NCI-H2081 (cell line): ENCODE measurements at places on chromosomes 5 and 9.
A peak's percentile ranks its signal among the peaks of the same experiment; 100 is the strongest.

DNA sequence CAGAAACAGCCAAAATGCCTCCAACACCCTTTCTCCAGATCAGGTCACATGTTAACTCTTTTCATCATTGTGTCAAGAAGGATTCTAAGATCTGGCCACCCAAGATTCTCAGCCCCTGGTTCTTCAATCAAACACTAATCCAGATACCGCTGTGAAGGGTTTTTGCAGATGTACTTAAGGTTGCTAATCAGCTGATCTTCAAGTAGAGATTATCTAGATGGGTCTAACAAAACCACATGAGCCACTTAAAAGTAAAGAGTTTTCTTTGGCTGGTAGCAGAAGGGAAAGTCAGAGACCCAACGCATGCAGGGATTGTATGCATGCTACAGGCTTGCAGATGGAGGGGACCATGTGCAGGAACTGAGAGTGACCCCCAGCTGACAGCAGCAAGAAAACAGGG is 267.9 kb downstream of the CDK5RAP2 start:
- no peak for DNase-seq

DNA sequence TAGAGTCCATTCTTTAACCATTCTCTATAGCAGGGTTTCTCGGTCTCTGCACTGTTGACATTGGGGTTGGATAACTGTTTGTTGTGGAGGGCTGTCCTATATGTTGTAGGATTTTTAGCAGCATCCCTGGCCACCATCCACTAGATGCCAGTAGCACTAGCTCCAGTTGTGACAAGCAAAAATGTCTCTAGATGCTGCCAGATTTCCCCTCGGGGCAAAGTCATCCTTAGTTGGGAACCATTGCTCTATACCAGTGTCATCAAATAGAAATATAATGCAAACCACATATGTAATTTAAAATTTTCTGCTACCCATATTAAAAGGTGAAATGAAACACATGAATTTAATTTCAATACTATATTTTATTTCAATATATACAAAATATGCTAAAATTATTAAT is 2.9 kb downstream of the TTC23L start:
- no peak for DNase-seq

DNA sequence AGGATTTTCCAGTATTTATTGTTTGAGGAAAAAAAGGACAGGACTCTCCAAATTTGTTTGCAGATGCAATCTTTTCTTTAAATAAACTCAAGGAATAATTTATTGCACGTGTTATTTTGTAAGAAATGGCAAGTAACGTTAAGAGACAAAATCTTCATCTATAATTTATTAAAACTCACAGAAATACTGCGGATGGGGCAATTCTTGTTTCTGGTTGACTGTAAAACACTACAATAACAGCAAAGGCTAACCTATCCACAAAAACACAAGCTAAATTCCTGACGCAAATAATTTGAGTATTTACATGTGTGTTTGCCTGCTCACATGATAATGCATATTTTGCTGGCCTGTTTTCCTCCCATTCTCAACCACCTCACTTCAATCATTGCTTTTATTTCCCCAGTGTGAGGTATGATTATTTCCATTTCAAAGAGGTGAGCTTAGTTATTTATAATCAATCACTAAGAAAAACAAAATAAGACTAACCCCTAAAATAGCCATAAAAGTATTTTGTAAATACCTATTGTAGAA is 619.4 kb downstream of the PDE4D start:
- DNase-seq: no peak

DNA sequence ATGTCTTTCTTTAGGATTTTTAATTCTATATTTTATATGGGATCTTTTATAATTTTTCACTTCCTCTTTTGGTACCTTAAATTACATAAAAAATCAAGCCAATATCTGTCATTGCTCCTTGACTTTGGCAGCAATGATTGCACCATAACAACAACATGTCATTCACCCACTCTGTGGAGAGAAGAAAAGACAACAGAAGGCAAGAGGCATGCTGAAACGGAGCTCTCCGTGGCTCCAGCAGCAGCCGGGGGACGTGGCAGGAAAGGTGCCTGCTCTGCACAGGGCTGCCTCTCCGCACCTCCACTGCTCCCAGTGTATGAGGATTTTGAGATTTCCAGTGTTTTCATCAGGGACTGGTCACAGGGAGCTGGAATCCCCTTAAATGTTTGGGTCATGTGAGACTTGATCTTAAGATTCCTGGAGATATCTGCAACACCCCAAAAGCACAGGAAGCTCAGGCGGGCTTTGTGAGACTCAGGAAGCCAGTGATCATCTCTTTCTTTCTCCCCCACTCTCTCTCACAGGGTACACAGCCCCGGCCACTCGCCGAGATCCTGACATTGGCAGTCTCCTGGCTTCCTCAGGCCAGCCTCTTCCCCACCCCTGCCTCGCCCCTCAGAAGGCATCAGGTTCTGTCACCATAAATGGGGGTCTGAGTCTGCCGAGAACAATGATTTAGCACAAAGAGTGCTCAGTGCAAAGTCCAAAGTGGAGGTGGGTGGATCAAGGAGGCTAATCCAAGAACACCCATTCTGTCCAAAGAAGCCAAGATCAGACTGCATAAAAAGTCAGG is 74.6 kb downstream of the ACTL7B start:
- DNase-seq: no peak

DNA sequence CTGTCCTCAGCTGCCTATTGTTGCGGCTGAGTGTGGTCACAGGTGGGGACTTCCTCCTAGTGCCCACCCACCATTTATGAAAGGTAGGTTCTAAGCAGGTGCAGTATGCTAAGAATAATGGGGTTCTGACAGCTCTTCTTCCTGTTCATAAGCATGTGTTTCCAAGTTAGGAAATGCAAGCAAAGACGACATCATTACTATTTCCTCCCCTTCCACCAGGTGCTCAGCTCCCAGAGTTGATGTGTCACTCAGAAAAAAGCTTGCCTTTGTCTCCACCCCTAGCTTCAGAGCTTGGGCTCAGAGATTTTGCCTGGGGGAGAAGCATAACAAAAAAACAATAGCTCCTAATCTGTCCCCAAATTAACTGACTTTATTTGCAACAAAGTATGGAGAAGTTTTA is 1076.7 kb downstream of the NR2F1-AS1 start:
- DNase-seq: no peak

- no peak for DNase-seq
These were observed 287.0 kb upstream of the DAB2 start for GRCh38 chr5:39711821-39712220.

- DNase-seq: peak; percentile 14
These were observed 6.8 kb downstream of the NNT start for GRCh38 chr5:43609752-43610151.

DNA sequence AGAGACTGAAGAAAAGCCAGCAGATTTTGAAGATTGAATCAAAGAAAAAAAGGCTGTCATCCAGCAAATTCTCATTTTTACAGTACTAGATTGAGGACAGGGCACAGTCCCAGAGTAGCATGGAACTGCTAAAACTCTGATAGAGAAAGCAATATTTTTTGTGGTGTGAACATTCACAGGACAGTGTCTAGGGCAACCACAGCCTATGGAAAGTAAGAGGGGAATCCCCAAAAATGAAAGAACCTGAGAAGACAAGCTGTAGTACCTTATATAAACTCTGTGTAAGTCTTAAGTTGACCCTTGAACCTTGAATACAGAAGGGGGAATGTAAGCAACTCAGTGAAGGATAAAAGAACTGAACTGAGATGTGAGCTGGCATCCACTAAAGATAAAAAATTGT is 540.3 kb downstream of the HINT1 start:
- DNase-seq: no peak

- no peak for DNase-seq
These were observed 106.6 kb downstream of the LRRC70 start for GRCh38 chr5:62685221-62685620.

DNA sequence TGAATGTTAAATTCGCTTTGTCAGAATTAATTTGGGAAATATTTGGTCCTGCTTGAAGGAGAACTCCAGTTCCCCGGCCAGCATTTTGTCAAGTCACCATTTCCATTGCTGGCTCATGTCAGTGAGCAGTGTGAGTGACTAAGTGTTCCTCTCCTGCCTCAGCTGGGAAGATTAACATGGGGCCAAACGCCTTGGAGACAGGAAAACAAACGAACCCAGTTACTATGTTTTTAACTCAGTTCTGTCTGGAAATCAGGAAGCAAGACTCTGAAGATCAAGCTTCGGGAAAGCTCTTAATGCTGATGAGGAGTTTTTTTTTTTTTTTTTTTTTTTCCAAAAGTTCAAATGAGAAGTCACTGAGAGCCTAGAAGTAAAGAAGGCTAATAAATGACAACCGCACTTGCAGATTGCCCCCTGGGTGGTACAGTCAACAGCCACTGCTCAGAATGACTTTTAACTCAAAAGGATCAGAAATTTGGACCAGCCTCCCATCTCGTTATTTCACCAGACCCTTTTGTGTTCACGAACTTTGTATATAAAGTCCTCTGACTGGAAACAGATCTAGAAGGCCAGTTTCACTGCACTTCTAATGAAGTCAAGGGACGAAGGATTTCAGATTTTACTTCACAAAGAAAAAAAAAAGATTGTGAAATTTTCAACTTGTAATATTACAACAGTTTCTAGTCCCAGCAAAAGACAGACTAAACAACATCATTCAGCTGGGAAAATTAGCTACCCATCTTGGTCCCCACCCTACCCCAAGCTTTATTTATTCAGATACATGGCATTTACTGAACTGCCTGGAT is 121.3 kb downstream of the LHFPL2 start:
- no peak for DNase-seq

- no peak for DNase-seq
These were observed 661 bp downstream of the PDCL start for GRCh38 chr9:122827761-122828093.

DNA sequence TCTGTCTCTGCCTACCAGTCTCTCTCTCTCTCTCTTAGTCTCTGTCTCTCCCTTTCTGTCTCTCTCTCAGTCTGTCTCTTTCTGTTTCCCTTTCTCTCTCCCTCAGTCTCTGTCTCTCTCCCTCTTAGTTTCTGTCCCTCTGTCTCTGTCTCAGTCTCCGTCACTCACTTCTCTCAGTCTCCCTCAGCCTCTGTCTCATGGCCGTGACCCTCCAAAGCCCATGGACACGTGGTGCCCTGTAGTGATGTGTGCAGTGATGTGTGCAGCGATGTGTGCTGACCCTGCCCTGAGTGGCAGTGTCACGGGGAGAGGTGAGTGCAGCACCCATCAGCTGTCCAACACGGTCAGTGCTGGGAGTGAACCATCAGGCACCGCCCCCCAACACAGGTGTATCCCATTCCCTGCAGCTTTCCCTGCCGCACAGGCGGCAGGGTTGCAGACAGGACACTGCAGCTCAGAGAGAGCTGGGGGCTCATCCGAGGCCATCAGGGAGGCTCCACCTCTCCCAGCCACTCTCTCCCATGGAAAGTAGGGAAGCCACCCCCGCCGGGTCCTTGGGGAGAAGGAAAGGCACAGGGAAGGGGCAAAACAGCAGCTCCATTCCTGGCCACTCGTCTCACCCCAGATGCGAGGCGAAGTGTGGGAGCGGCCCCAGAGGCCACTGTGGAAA is 794 bp upstream of the LRRC14B start:
- no peak for DNase-seq

DNA sequence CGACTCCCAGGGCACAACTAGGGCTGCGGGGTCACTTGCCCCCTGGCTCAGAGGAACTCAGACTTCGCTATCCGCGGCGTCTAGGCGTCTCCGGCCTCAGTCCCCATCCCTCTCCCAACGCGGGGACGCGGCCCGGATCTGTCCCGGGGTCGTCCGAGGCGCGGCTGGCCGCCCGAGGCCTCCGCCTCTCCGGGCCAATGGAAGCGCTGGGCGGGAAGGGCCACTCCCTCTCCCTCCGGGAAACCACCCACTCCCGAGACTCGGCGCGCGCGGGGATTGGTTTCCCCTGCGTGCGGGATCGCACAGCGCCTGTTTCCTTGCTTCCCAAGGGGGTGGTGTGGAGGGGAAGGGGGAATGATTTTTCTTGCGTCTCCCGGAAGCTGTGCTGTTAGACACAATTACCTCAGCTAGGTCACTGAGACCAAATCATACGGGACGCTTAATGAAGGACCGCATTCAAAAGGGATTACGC is 38.3 kb downstream of the NR2F1 start:
- DNase-seq: peak; percentile 90

DNA sequence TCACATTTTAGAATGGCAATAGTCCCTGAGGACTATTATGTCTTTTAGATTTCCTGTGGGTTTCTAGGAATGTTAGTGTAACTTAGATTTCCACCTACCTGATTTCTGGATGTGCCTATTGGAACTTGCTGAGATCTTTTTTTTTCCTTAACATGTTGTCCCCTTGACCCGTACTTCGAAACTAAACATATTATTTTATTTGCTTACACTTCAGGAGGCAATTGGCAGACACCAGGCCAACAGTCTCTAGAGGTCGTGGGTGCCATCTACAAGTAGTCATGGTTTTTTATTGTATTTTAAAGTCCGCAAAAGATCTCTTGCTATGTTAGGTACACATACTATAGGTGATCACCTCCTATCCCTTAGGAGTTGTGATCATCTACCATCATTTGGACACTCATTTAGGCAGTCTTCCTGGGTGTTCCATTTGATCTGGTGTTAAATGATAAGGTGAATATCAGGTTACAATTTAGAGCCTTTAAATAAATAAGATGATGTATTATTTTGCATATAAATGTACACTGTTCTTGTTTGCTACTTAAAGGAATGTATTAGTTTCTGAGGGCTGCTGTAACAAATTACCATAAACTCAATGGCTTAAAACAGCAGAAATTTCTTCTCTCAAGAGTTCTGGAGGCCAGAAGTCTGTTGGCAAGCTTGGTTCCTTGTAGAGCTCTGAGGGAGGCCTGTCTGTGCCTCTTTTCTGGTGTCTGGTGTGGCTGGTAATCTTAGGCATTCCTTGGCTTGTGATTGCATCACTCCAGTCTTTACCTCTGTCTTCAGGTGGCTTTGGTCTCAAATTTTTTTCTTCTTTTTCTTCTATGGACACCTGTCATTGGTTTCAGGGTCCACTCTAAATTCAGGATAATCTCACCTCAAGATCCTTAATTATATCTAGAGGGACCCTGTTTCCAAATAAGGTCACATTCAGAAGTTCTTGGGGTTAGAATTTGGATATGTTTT is 64.8 kb downstream of the ZCCHC7 start:
- no peak for DNase-seq

GRCh38 chr9:36158122-36158521 is 11.1 kb upstream of the CCIN start:
- DNase-seq: no peak

- DNase-seq: no peak
These were observed 1.2 kb downstream of the CXXC5 start for GRCh38 chr5:139649082-139649991.

GRCh38 chr5:163467682-163468081 is 7.2 kb downstream of the HMMR start:
- no peak for DNase-seq

DNA sequence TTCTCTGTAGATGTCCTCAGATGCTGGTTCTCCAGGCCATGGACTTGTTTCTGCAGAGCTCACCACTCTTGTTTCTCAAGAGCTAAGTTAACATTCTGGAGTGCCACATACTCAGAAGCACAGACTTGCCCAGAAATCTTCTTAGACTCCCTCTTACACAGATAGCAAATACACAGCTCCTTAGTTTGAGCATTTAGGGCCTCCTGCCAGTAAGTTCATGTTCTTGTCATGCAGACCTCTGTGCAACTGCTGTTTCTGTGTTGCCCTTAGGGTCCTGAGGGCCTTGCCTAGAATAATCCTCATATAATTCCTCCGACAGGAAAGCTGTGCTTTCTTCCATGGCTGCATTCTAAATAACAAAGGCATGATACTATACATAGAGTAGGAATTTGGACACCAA is 1.3 kb upstream of the PTPDC1 start:
- DNase-seq: no peak
